ENCODE measurements at places on chromosomes 2 and 18.

- no peak for DNase-seq
Measured at GRCh38 chr18:72539901-72540300, 4.2 kb downstream of the CBLN2 start.

DNA sequence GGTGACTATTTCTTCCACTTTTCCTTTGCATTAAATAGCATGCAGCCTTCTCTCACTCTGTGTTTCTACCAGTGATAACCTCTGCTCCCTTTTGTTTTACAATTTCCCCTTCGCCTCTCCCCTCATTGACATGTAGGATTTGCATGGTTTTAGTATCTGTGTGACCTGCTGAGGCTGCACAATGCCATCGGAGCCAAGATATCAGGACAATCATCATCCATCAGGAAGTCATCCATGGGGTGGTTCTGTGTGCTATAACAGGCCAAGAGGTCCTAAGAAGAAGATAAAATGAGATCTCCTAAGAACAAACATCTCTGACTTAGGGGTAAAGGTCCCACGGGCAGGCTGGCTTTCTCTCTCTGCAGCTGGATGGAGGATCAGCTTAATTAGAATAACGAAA, 65.6 kb downstream of the EHD3 start:
- no peak for DNase-seq

- DNase-seq, result no peak
Measured at GRCh38 chr18:31931163-31931885, 11.6 kb downstream of the TRAPPC8 start.

DNA sequence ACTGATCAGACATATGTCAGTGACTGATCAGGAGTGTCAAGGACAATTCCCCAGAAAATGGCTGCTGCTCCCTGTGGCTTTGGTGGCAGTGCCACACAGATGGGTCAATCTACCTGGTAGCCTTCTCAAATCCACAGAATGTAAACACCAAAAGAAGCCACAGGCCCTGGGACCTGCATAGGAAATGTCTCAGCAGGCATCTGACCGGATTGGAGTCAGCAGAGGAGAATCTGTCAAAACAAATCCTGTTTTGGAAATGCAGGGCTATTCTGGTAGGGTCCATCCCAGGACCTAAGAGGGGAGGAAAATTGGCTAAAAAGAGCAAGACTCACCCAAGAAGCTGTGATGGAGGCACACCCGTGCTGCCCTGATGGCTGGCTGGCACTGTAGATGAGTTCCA, 189.7 kb downstream of the TMEM247 start:
- no peak for DNase-seq

DNA sequence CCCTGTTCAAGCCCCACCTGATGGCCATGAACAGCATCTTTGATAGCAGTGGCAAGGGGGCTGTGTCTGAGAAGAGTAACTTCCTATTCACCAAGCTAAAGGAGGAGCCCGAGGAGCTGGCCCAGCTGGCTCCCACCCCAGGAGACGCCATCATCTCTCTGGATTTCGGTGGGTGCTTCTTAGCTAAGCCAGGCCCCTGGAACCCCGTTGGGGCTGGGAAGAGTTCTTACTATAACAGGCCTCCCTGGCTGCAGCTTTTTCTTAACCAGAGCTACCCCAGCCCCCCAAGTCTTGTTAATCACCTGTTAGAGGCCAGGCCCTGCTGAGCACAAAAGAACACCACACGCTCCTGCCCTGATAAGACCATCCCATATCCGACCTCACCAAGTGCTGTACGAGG, 79.4 kb downstream of the EPAS1 start:
- DNase-seq, result no peak

DNA sequence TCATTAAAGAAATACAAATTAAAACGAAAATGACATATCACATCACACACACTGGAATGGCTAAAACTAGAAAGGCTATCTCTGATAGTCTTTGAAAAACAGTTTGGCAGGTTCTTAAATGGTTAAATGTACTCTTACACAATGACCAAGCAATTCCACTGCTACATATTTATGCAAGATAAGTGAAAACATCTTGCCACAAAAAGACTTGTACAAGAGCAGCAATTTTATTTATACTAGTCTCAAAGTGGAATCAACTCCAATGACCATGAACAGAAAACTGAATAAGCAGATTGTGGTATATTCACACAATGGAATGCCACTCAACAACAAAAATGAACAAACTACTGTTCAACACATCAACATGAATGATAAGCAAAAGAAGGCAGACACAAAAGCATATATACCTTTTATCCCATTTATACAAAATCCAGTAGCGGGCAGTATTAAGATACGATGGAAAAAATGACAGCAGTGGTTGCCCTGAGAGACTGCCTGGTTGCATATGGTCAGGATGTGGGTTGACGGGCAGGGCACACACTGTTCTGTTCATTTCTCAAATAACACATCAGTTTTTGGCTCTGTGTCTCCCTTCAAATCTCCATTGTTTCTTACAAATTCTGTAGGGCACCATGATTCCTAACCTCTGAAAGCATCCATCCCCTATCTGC, 25.4 kb downstream of the SP100 start:
- peak; percentile 15 for DNase-seq
